Heart left ventricle (tissue), 16 donors: ENCODE measurements at places on chromosomes 16 and 17. TPM values are rescaled to one million over a fixed set of nuclear protein-coding genes. Genes with fewer than 3 reads are reported as not detected.

The SPN gene
- total RNA-seq, result 1.3 TPM

The CHRNE gene
- 0.46 TPM for total RNA-seq

The ROGDI gene
- total RNA-seq, result 80.4 TPM

The SOX9 gene
- total RNA-seq, result 10.9 TPM

The RBFOX1 gene
- 49.5 TPM for total RNA-seq

The TMEM238L gene
- not detected for total RNA-seq

The TMEM94 gene
- total RNA-seq, result 36.6 TPM

The GPRC5B gene
- 81.4 TPM for total RNA-seq

DNA sequence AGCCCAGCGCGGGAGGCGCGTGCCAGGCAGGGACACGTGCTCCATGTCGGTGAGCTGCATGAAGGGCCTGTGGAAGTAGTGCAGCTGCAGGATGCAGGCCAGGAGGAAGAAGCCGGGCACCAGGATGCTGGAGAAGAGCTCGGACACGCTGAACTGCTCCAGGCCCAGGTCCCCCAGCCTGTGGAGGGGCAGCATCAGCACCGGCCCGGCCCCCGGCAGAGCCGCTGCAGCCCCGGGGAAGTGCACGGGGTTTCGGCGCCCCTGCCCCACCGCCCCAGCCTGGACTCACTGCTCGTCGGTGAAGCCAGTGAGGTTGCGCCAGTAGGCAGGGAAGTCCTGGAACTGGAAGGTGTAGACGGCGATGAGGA lies 28.0 kb downstream of the CTU2 start:
- DNase-seq, result no peak

DNA sequence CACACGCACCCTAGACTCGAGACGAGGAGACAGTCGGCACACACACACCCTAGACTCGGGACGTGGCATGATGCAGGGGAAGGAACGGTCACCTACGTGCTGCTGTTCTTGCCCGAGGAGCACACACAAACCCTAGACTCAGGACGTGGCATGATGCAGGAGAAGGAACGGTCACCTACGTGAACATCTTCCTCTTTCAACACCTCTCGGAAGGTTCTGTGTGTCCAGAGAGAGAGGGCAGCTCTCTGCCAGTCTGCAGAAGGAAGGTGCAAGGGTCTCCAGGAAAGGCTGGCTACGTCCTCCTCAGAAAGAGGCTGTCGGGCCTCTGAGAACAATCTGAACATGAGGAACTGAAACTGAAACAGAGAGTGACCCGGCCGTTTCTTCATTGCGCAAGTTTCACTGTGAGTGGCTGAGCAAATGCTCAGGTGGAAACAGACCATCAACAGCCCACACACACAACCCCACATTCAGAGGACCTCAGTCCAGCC lies 43.4 kb downstream of the ZNF276 start:
- DNase-seq, result peak; percentile 39

DNA sequence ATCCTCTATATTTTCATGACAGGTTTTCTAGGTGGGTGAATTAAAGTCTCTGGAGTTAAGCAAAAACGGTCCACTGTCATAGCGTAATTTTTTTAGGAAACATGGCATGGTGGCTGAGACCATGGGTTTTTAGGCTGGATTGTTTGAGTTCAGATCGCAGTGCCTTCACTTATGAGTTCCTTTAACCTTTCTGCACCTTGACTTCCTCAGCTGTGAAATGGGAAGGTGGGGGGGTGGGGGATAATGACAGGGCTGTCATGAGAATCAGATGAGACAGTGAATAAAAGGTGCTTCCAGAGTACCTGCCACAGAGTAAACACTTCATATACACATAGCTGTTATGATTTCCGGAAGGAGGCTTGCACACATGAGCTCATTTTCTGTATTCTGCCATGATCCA lies 11.8 kb downstream of the PRCD start:
- DNase-seq, result no peak

DNA sequence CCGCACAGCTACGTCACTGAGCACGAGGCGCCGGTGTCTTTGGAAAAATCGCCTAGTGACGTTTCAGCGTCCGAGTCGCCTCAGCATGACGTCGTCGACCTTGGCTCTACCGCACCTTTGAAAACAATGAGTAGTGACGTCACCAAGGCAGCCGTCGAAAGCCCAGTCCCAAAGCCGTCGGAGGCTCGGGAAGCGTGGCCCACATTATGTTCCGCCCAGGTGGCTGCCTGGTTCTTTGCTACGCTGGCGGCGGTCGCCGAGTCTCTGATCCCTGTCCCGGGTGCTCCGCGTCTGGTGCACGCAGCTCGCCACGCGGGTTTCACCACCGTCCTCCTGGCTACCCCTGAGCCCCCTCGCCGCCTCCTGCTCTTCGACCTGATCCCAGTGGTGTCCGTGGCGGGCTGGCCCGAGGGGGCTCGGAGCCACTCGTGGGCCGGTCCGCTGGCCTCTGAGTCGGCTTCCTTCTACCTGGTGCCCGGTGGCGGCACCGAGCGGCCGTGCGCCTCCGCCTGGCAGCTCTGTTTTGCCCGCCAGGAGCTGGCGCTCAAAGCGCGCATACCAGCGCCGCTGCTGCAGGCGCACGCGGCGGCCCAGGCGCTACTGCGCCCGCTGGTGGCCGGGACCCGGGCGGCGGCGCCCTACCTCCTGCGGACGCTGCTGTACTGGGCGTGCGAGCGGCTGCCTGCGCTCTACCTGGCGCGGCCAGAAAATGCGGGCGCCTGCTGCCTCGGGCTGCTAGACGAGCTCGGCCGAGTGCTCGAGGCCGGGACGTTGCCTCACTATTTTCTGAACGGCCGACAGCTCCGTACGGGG lies 1.5 kb downstream of the TMEM102 start:
- peak; percentile 89 for DNase-seq

DNA sequence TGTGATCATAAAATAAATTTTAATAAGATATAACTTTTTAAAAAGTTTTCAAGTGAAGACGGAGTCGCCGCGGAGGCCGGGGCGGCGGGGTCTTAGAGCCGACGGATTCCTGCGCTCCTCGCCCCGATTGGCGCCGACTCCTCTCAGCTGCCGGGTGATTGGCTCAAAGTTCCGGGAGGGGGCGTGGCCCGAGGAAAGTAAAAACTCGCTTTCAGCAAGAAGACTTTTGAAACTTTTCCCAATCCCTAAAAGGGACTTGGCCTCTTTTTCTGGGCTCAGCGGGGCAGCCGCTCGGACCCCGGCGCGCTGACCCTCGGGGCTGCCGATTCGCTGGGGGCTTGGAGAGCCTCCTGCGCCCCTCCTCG lies at the start of gene FOXC2:
Gene FOXC2, plus strand, starts transcription at position 229 of the 365 bp plus-strand sequence. CDS start 507 bp downstream, outside the sequence.
- peak; percentile 90 for DNase-seq

GRCh38 chr16:76634847-76635697 lies 357.9 kb downstream of the CNTNAP4 start:
- no peak for DNase-seq

DNA sequence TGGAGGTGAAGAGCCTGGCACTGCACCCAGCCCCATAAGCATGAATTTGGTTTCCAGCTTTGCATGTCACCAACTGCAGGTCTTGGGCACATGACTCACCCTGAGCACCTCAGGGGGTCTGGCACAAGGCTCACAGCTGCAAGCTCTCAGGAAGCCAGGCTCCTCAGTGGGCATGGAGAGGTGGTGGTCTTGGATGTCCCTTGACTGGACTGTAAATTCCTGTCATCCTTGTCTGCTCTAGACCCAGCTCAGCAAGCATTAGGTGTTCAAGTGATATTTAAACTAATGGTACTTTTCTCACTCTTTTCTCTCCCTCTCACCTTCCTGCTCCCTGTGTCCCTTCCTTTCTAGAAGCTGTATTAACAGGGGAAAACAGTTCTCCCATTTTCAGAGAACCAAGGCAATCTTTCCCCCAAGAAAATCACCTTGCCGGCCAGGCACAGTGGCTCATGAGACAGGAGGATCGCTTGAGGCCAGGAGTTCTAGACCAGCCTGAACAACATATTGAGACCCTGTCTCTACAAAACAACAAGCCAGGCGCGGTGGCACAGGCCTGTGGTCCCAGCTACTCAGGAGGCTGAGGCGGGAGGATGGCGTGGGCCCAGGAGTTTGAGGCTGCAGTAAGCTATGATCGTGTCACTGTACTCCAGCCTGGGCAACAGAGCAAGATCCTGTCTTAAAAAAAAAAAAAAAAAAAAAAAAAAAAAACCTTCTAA lies 5.1 kb upstream of the KIFC3 start:
- no peak for DNase-seq

DNA sequence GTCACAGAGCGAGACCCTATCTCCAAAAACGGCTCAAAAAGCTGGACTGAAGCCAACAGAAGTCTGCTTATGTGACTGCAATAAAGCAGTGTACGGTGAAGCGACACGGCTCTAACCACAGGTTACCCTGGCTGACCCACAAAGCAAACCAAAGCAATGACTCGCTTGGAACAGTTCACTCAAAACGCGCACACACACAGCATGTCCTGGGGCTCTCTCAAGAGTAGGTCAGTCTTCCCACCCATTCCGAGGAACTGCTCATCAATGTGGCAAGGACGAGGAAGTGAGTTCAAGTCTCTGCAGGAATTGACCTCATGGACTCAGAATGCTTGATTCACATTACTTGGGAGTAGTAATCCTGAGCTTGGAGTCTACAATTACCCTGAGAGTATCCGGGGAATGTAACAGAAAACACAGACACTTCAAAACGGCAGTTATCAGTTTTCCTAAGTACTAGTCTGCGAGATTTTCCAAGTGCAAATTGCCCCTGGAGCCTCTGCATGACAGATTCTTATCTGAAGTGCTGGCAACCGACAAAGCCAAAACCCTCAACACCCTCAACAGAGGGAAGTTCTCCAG lies 25.4 kb downstream of the PELP1 start:
- no peak for DNase-seq

- DNase-seq, result peak; percentile 63
These were observed 28.7 kb upstream of the TNRC6A start for GRCh38 chr16:24700549-24701392.

DNA sequence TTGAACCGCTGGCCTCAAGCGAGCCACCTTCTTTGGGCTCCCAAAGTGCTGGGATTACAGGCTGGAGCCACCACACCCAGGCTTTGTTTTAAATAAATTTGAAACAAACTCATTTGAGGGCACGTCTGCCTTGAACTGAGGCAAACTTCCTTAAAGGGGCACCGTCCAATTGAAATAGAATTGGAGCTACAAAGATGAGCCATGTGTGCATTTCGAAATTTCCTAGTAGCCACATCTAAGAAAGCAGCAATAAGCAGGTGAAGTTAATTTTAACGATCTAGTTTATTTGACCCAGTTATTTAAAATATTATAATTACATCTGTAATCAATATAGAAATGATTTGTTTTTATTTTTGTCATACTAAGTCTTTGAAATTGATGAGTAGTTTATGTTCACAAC lies 755 bp upstream of the C16orf89 start:
- DNase-seq, result no peak

DNA sequence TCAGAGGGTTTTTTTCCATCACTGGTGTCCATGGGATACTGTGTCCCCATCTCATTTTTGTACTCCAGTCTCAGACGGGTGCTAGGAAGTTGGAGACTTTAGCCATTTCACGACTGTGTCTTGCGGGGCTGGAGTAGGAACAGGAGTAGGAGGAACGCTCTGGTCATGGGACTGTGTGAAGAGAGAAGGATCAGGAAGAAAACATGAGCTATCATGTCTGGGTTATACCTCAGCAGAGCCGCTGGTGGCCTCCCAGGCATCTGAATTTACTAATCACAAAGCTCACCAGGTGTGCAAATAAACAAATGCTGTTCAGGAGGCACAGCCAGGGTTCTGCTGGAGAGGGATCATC lies 225.4 kb downstream of the SEC14L1 start:
- DNase-seq, result no peak
